ENCODE measurements at places on chromosomes 16 and 17. TPM values are rescaled to one million over a fixed set of nuclear protein-coding genes. Genes with fewer than 3 reads are reported as not detected.

The MYH2 gene
- 0.10 TPM for total RNA-seq

- peak; percentile 67 for DNase-seq
Observed at GRCh38 chr16:4313563-4314531, 2.0 kb upstream of the GLIS2 start.

DNA sequence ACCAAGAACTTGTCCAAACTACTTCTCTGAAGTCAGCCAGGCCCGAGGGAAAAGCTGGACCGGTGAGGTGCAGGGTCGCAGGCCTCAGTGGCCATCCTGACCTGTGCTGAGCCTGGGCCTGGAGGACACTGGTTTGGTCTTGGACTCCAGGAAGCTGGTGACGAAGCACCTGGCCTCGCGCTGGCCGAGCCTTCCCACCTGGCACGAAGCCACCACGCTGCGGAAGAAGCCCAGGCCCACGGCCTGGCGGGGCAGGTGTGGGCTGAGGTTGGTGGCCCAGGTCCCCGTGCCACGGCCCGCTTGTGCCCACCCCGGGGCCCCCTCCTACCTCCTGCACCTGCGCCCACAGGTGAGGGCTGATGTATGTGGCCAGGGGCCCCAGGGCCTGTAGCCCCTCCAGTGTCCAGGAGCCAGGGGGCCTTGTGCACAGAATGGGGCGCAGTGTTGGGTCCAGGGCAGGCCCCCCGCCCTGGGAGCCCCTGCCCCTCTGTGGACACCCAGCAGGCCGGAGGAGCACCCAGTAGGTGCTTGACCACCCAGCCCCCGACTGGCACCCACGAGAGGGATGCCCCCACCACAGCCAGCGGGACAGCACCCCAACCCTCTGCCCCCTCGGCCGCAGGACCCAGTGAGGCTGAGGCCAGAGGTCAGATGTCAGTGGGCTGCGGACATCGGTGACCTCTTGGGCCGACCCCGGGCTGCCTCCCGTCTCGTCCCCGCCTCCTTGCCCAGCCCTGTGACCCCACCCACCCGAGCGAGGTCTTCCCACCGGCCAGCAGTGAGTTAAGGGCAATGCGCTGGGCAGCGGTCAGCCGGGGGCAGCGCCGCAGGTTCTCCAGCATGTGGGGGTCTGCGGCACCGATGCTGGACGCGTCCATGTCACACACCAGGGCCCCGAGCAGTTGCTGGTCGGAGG is 13.8 kb downstream of the MSLN start:
- no peak for DNase-seq

DNA sequence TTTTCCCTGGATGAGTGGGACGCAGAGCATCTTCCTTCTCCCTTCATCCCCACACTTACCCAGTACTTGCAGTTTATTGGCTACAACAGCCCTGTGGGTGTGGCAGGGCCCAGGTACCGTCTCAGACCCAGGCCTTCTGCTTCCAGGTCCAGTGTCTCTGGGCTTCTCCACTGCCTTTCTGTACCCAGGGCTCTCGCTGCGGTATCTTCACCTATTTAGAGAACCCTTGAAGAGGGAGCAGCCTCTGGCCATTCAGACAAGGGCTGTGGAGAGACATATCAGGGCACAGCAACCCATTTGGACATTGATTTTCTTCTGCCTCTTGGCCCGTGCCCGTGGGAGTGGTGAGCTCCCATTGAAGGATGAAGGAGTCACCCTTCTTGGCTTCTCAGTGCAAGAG is 17.3 kb downstream of the TBX4 start:
- no peak for DNase-seq

The PITPNM3 gene
- total RNA-seq: 0.59 TPM
